ENCODE measurements at places on chromosomes 3 and 15.

DNA sequence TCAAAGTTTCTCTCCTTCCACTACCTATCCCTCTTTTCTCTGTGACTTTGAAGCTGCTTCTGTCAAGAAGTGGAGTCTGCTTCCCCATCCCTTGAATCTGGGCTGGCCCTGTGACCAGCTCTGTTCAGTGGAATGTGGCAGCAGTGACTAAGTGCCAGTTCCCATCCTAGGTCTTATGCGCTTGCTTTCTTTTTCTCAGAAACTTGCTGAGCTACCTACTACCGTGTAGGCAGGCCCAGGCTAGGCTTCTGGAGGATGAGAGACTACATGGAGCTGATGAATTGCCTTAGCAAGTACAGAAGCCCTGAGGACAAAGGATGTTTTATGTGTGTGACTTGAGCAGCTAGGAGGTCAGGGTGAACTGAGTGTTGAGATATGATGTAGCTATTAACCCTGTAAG is 123.2 kb downstream of the PDCD6IP start:
- DNase-seq, result no peak

GRCh38 chr3:36697229-36698001 is 66.9 kb downstream of the DCLK3 start:
- DNase-seq, result no peak

- DNase-seq, result no peak
Observed at GRCh38 chr3:20669184-20669583, 483.2 kb upstream of the SGO1 start.

DNA sequence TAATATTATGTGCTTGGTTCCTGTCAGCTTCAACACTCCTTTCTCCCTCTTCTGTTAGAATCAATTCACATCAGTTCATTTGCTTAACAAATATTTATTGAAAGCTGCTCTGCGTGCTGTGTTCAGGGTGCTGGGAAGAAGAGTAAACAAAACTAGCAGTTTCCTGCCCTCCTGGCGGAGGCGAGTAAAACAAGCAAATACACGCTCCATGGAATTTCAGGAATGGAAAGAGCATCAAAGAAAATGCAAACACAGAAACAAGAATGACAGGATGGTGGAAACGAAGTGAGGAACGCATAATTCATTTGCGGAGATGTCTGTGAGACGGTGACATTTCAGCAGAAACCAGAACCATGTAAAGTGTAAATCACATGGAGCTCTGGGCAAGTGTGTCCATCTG is 49.4 kb upstream of the SPTSSB start:
- no peak for DNase-seq

DNA sequence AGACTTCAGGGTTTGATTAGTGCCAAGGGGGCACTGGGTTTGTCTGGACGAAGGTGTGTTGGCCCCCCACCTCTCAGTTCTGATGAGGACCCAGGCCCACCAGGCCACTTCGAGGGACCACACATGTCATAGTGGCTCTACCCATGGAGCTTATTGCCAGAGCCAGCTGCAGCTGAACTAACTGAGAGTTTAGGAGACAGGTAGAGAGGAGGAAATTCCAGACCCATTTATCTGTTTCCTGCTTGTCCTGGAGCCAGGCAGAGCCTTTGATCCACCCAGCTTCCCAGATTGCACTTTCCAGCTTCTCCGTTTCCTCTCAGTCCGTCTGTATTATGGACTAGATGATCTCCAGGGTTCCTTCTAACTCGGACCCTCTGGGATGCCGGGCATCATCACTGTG is 20.9 kb downstream of the SLC24A1 start:
- DNase-seq, result no peak

GRCh38 chr3:188775412-188775811 is 396.4 kb upstream of the TPRG1 start:
- no peak for DNase-seq

DNA sequence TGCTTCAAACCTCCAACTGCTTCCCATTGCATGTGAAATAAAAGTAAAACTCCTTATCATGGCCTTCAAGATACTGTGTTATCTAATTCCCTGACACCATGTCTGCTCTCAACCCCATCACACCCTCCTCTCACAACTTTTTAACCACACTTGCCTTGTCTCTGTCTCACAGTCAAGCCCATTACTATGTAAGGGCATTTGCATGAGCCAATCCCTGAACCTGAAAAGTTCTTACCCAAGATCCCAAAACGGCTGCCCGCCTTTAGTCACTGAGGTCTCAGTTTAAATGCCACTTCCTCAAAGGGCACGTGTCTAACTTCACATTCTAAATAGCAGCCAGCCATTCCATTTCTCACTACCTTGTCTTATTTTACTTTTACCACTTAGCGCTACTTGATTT is 83.1 kb downstream of the SST start:
- DNase-seq, result no peak

Data from activated naive CD4-positive, alpha-beta T cell treated with anti-CD3 and anti-CD28 coated beads, Interleukin-2, amount 50 U/mL, for 16 hours (primary cell).